ENCODE measurements at places on chromosomes 13 and 19. TPM values are rescaled to one million over a fixed set of nuclear protein-coding genes. Genes with fewer than 3 reads are reported as not detected.

GRCh38 chr13:44744880-44745633 is 168.9 kb upstream of the TSC22D1 start:
- H3K4me3 ChIP-seq: no peak overlapping the region
- DNase-seq: no peak
- no peak overlapping the region for H3K27ac ChIP-seq
- H3K36me3 ChIP-seq: no peaks in the 10 kb centered on the region
- H3K4me1 ChIP-seq: no peaks in the 10 kb centered on the region

- no peak overlapping the region for H3K4me3 ChIP-seq
- H3K36me3 ChIP-seq: peaks cover 25% of the 10 kb centered on the region
- no peak for DNase-seq
- H3K4me1 ChIP-seq: peaks cover 5% of the 10 kb centered on the region
- peaks cover 26% of the 10 kb centered on the region for H3K27me3 ChIP-seq
- H3K27ac ChIP-seq: no peak overlapping the region
Observed at GRCh38 chr19:12749938-12750521, 1.6 kb upstream of the BEST2 start.

- no peak overlapping the region for H3K4me3 ChIP-seq
- no peaks in the 10 kb centered on the region for H3K4me1 ChIP-seq
- DNase-seq: no peak
- no peaks in the 10 kb centered on the region for H3K36me3 ChIP-seq
- H3K27ac ChIP-seq: no peak overlapping the region
Observed at GRCh38 chr19:28898249-28898648, 314.7 kb downstream of the UQCRFS1 start.

DNA sequence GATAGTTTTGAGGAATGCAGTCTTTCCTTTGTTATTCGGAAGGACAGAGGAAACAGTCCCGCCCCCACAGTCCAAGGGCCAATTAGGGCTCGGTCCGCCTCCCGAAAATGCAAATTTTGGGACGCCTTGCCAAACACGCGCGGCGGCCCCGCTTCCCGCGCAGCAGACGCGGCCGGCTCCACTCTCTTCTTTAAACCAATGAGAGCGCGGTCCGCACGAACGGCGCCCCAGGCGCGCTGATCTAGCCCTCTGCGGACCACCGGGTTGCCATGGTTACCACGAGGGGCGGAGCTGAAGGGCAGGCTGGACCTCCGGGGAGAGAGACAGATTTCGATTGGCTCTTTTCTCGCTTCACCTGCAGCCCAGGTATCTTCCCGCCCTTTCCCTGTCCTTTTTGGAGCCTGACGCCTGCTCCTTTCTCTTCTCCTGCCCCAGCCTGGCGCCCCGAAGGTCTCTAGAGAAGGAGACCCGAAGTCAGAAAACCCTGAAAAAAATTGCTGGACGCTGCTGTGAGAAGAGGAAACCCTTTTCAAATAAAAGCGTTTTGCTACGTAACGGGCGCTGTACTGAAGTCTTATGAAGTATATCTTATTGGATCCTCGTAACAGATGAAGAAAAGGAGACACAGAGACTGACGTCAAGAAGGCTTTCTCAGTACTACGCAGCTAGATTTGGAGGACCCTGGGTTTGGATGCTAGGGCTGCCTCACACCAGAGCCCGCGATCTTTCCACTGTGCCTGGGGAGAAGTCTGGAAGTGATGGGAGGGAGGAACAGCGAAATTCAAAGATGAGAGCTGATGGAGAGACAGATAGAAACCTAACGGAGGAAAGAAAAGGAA is 2.0 kb downstream of the PTH2 start:
- no peak overlapping the region for H3K27ac ChIP-seq
- peaks cover 80% of the 10 kb centered on the region for H3K27me3 ChIP-seq
- DNase-seq: no peak
- no peaks in the 10 kb centered on the region for H3K36me3 ChIP-seq
- peaks cover 34% of the 10 kb centered on the region for H3K4me1 ChIP-seq

DNA sequence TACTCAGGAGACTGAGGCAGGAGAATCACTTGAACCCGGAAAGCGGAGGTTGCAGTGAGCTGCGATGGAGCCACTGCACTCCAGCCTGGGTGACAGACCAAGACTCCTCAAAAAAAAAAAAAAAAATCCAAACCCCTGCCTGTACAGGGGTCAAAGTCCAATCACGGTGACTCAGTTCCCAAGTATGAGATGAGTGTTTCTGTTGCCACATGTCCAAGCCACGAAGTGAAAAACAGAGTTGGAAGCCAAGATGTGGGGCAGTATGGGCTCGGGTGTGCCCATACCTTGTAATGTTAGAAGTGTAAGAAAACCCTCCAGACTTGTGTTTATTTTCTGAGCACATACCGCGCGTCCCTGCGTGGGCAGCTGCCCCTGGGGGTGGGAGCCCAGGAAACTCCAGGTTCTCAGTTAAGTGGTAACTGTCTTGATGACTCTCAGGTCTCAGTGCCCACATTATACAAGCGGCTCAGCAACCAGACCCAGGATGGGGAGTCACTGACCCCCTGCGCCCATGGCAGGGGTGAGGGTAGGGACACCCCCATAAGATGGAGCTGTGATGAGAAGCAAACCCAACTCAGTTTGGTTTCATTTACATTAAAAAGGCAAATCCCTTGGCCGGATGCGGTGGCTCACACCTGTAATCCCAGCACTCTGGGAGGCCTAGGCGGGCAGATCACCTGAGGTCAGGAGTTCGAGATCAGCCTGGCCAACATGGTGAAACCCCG is 1.2 kb upstream of the GPX4 start:
- no peaks in the 10 kb centered on the region for H3K27me3 ChIP-seq
- H3K4me1 ChIP-seq: peaks cover 34% of the 10 kb centered on the region
- peak overlapping the region; percentile 80 for H3K27ac ChIP-seq
- DNase-seq: peak; percentile 46
- H3K4me3 ChIP-seq: peak overlapping the region; percentile 61

DNA sequence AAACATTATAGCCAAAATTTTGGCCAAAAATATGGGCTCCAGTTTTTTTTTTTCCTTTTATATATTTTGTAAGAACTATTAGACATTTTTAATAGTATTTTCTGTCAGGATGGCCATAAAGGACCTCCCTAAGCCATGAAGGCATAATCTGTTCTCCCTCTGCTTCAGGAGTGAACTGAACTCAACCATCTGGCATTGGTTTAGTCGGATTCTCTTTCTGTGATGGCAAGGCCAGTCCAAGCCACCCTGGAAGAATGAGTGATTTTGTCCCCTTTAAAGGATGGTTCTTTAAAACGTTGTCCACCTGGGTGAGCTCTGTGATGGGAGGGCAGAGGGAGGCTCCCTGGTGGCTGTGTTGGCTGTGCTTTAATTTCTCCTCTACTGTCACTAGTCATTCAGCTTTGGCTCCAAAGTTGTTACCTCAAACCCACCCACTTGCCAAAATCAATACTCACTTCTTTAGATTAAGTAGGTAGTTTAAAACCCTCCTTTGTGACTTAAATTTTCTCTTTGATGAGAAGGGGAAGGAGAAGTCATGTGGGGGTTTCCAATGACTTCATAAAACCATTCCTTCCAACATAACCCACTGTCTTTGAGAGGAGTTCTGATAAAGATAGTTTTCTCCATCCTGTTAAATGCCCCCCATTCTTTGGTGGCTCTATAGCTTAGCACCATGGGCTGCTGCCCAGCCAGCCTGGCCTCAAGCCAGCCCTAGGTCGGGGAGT is 4.4 kb downstream of the TNFRSF19 start:
- no peak overlapping the region for H3K4me3 ChIP-seq
- H3K36me3 ChIP-seq: no peaks in the 10 kb centered on the region
- H3K4me1 ChIP-seq: peaks cover 2% of the 10 kb centered on the region

DNA sequence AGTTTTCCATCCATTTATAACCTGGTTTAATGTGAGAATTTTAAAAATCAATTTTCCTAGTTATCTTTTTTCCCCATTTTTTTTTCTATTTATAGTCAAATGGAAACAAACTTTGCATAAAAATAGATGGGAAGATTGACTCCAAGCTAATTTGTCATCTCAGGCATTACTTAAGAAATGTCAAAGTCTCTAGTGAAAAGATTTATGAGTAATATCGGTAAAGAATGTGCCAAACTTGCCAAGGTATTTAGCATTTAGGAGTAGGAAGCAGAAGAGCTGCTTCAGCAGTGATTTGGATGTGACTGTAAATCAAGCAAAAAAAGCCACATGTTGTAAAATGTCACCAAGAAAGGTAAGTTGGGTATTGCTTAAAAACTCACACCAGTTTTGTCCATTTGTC is 108.6 kb downstream of the LACC1 start:
- no peaks in the 10 kb centered on the region for H3K4me1 ChIP-seq
- no peaks in the 10 kb centered on the region for H3K36me3 ChIP-seq
- no peak overlapping the region for H3K27ac ChIP-seq
- no peak overlapping the region for H3K4me3 ChIP-seq
- DNase-seq: no peak
- H3K27me3 ChIP-seq: peaks cover 8% of the 10 kb centered on the region

DNA sequence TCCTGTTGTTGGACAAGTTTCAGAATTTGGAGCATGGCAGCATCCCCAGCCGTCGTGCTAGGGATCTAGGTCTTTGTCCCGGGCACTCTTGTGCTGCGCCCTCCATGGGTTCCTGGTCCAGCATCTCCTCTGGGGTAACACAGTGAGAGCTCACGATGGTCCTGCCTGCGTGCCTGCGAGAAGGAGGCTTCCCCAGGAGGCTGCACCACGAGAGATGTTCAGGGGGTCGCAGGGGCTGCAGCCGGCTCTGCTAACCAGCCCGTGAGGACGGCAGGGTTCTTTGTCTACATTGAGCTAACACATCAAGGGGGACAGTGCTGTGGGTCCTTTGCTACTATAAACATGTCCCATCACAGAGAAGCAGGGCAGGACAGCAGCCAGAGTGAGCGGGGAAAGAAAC is 103.9 kb upstream of the SOX1 start:
- no peaks in the 10 kb centered on the region for H3K27me3 ChIP-seq
- H3K4me1 ChIP-seq: no peaks in the 10 kb centered on the region
- H3K4me3 ChIP-seq: no peak overlapping the region

- DNase-seq: peak; percentile 45
- H3K27me3 ChIP-seq: peaks cover 82% of the 10 kb centered on the region
- peaks cover 10% of the 10 kb centered on the region for H3K4me1 ChIP-seq
Observed at GRCh38 chr13:94712812-94713560, 641 bp upstream of the SOX21 start.

- H3K4me3 ChIP-seq: no peak overlapping the region
- DNase-seq: no peak
- no peak overlapping the region for H3K27ac ChIP-seq
- H3K36me3 ChIP-seq: no peaks in the 10 kb centered on the region
- H3K27me3 ChIP-seq: peaks cover 36% of the 10 kb centered on the region
- H3K4me1 ChIP-seq: peaks cover 20% of the 10 kb centered on the region
Observed at GRCh38 chr19:44848036-44848811, 2.1 kb downstream of the NECTIN2 start.

CERS1 gene
- total RNA-seq: not detected

PDE4C gene
- total RNA-seq: 0.65 TPM

PRTN3 gene
- total RNA-seq: not detected

C19orf44 gene
- 3.3 TPM for total RNA-seq

PCDH17 gene
- total RNA-seq: not detected

LILRB5 gene
- 0.36 TPM for total RNA-seq

TYROBP gene
- 11.2 TPM for total RNA-seq

All from activated naive CD8-positive, alpha-beta T cell treated with anti-CD3 and anti-CD28 coated beads, Interleukin-2, amount 10 ng/mL, durations not matched to agents 7 days and 5 days (primary cell).